Upper lobe of left lung (tissue), 6 donors: ENCODE measurements at places on chromosomes 3 and 15. TPM values are rescaled to one million over a fixed set of nuclear protein-coding genes. Genes with fewer than 3 reads are reported as not detected.

The SST gene
- total RNA-seq: not detected

The LMAN1L gene
- not detected for total RNA-seq

The DENND4A gene
- total RNA-seq: 66.4 TPM

The LRTM1 gene
- total RNA-seq: not detected

- DNase-seq: peak; percentile 24
- H3K36me3 ChIP-seq: no peaks in the 10 kb centered on the region
- H3K27ac ChIP-seq: no peak overlapping the region
- H3K4me3 ChIP-seq: no peak overlapping the region
These were observed 1.3 kb downstream of the SLC7A14 start for GRCh38 chr3:170584585-170585007.

The ADGRG7 gene
- total RNA-seq: not detected

GRCh38 chr15:99296386-99296785 is 45.1 kb downstream of the LRRC28 start:
- no peak for DNase-seq
- no peaks in the 10 kb centered on the region for H3K27me3 ChIP-seq
- no peak overlapping the region for H3K27ac ChIP-seq
- no peaks in the 10 kb centered on the region for H3K36me3 ChIP-seq

The CCR9 gene
- not detected for total RNA-seq

The VEPH1 gene
- 82.7 TPM for total RNA-seq

GRCh38 chr3:43180694-43181093 is 74.8 kb upstream of the POMGNT2 start:
- H3K4me1 ChIP-seq: peaks cover 45% of the 10 kb centered on the region
- no peaks in the 10 kb centered on the region for H3K36me3 ChIP-seq
- H3K27me3 ChIP-seq: no peaks in the 10 kb centered on the region
- H3K4me3 ChIP-seq: no peak overlapping the region
- DNase-seq: no peak
